ENCODE measurements at places on chromosomes 13 and 19.

GRCh38 chr13:35139591-35139990 is 197.5 kb downstream of the NBEA start:
- no peak for DNase-seq

GRCh38 chr13:92103689-92104153 is 705.3 kb downstream of the GPC5 start:
- no peak for DNase-seq

DNA sequence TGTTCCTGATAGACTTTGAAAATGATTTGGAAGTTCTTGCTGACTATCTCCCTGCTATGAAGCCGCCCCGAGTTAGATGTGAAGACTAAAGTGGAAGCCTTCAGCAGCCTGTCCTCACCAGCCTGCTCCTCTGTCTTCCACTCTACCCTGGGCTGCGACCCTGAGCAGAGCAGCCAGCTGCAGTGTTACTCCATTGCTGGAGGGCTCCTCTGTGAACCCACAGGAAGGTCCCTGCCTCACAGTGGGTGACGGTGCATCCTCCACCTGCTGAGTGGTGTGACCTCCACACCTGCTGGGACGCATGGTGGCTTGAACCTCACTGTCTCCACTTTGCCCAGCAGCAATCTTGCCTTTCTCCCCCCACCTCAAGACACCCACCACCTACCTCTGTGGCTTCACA is 116.4 kb downstream of the IRS2 start:
- DNase-seq, result no peak

GRCh38 chr13:51601601-51602565 is 17.6 kb downstream of the WDFY2 start:
- no peak for DNase-seq

GRCh38 chr19:30204721-30205120 is 167.5 kb upstream of the ZNF536 start:
- no peak for DNase-seq
